Activated CD4-positive, alpha-beta T cell treated with anti-CD3 and anti-CD28 coated beads, Interleukin-2, amount 50 U/mL, for 48 hours (primary cell): ENCODE measurements at places on chromosomes 12 and 14.

GRCh38 chr14:98914942-98915341, 357.1 kb downstream of the BCL11B start:
- no peak for DNase-seq

GRCh38 chr12:57579011-57579410, 12.0 kb upstream of the PIP4K2C start:
- DNase-seq = no peak

DNA sequence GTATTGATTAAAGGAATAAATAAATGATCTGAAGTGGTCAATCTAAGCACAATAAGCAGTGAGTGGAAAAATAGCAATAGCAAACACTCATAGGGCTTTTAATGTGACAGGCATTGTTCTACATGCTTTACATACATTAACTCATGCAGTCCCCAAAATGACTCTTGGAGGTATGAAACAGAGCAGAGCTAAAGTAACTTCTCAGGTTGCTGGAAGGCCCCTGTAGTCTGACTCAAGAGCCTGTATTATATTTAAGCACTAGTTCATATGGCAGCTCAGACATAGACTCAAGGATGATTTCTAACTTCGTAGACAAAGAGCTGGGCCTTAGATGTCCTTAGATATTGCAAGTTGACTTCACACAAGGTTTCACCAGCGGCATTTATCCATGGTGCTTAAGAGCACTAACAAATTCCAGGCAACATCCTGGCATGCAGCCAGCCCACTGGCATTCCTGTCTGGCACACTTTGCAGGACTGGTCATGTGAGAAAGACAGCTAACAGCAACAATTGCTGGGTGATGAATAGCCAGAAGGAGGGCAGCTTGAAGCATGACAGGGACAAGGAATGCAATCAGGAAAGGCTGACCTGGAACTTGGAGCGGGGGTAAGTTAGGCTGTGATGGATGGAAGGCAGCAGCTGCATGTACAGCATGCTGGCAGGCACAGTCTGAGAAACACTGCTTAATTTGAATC, 22.9 kb upstream of the KTN1 start:
- DNase-seq = no peak

DNA sequence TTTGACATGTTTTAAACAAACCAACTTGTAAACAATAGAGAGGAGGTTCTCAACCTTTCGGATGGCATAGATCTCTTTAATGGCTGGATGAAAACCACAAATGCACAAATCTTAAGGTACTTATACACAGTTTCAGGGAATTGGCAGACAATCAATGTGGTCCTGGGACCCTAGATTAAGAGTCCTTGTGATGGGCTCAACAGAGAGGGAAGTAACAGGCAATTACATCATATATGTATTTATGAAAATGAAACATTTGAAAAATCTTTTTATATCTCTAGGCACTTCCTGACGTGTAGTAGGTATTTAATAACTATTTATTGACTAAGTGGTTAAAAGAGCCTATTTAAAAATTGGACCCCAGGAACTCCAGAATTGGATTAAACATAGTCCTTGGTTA, 897 bp downstream of the ACTR10 start:
- DNase-seq = no peak

- DNase-seq = no peak
Observed at GRCh38 chr12:70290116-70290515, 46.9 kb downstream of the CNOT2 start.

GRCh38 chr12:46788072-46788887, 37.5 kb downstream of the SLC38A4 start:
- no peak for DNase-seq

GRCh38 chr14:37254411-37254947, 56.7 kb downstream of the MIPOL1 start:
- DNase-seq = no peak

- no peak for DNase-seq
Observed at GRCh38 chr14:104317975-104318557, 179.7 kb downstream of the KIF26A start.

DNA sequence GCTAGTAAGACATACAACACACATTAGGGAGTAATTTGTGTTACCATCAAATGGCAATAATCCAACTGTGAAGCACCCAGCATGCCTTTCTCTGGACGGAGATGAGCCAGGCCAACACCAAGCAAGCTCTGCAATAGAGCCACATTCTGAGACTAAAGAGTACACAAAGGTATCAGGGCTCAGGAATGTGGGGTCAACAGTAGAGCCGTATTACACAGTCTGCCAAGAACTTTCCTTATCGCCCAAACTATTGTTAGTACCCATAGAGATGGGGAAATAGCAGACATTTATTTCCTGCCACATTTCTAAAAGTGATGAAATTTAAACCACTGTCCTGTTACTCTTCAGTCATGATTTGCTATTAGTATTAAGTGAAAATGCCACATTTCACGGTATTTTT, 113.7 kb downstream of the BMP4 start:
- no peak for DNase-seq

DNA sequence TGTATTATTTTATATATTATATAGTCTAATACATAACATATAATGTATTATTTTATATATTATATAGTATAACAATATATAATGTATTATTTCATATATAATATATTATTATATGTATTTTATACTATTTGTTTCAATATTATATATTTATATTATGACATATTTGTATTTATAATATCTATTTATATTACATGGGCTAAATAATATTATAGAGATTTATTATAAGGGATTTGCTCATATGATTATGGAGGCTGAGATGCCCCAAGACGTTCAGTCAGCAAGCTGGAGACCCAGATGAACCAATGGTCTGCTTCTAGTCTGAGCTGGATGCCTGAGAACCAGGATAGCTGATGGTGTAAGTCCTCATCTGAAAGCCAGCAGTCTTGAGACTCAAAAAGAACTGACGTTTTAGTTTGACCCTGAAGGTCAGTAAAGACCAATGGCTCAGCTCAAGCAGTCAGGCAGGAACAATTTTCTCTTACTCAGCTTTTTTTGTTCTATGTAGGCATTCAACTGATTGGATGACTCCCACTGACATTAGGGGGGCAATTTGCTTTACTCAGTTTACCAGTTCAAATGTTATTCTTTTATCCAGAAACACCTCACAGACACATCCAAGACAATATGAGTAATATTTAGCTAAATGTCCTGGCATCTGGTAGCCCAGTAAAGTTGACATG, 130.4 kb downstream of the FLRT2 start:
- no peak for DNase-seq

DNA sequence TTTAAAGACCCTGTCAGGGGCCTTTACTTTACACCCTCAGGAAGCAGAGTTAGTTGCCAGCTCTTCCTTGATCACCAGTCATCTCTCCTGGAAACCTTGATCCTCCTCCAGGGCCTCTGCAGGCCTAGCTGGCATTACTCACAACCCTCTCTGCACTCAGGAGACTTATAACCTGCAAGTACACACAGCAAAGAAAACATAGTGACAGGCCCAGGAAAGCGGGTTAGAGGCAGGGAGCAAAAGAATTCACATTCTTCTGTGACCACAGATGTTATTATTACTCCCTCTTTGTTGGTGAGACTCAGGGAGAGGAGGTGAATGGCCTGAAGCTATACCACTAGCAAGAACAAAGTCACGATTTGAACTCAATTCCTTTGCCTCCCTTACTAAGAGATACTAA, 87.4 kb downstream of the OR11H12 start:
- no peak for DNase-seq
